ENCODE measurements at places on chromosomes 2 and 18.

DNA sequence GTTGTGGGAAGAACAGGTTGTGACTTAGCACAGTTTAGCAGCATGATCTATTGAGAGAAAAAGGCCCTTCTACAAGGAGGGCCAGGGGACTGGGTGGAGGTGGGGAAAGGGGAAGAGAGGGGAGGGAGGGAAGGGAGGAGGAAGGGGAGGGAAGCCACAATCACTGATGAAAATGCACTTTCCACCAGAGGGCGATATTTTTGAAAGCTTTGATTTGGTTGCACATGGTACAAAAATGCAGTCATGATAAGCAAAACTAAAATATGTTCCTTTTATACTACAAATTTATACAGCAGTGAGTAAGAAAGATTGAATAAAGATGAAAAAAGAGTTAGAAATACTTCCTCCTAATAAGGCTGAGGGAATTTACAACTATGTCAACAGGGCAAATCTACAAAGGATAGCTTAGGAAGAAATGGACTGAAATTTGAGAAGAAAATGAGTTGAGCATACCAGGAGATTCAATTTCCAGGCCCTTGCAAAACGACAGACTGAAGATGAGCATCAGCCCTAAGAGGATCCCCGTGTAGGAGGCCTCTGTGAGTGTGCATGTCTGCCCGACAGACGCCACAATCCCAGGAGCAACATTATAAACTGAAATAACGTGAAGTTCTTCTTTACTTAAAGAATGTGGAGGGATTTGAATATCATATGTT, 17.2 kb downstream of the SH3YL1 start:
- DNase-seq, result peak; percentile 54

DNA sequence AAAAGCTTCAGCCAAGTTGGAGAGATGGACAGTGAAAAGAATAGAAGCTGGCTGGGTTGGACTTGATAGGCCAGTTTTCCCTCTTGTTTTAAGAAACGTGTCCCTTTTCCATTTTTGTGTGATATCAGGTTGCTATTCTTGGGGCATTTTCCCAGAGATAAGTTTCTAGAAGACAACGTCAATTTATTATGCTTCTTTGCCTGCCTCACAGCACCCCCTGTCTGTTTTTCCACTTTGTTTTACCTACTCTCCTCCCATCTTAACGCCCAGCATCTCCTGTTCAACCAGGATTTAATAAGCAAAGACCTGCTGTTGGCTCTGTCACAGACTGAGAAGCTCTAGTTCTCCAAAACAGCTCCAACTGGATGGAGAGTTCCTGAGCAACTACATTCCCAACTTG, 317.8 kb upstream of the ZNF521 start:
- no peak for DNase-seq

GRCh38 chr2:112142525-112143078, 4.4 kb downstream of the FBLN7 start:
- no peak for DNase-seq

DNA sequence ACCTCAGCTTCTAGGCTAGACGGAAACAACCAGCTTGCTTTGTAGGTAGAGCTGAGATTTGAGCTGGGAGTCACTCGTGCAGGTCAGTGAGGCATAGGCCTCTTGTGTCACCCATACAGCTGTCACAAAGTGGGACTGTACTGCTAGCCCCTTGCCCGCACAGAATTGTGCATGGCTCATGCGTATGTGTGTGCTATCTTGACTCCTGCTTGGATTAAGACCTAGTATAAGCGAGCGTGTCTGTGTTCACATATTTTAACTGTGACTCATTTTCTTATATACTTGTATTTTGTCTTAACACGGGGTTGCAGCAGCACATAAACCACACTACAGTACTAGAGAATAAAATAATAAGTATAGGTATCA, 20.1 kb downstream of the CEP68 start:
- DNase-seq, result no peak

DNA sequence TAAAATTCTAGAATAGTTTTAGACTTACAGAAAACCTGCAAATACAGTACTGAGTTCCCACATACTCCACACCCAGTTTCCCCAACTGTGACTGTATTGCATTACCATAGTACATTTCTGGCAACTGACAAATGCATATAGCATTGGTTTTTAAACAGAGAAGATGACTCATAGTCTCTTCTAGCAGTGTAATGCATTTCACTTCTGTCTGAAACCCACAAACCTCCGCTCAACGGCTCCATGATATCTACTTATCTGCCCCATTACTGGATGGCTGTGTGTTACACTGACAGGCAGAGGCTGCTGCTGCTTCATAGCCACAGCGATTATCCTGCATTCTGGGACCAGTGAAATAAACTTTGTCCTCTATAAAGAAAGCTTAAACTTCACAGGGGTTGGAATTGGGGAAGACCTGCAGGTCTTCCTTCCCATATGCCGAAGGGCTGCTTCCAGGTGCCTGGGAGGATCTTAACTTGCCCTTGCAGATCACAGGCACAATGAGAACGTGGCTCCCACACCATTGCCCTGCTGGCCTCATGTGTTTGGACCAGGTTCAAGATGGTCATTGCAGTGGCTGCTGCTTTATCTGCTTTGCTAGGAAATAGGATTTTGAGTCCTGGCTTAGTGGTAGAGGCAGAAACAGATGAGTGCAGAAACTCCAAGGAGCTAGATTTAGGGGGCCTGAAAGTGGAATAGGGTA, 742.6 kb upstream of the HS6ST1 start:
- DNase-seq, result no peak

GRCh38 chr2:172885996-172886395, 150.4 kb downstream of the RAPGEF4 start:
- no peak for DNase-seq

DNA sequence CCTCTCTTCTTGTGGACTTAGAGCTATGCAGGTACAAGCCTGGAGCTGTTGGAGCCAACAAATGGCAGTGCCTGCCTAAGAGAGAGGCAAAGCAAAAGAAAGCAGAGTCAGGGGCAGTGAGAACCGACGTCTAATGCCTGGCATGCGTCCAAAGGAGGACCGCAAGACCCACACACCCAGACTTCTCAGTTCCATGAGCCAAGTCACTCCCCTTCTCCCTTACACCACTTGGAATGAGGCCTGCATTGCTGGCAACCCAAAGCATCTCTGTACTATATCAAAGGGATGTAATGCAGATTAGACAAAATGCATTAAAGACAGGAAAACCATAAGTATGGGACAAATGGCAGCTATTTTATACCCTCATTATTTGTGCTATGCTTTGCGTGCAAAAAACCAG, 49.9 kb upstream of the RNU4ATAC start:
- DNase-seq, result no peak

GRCh38 chr2:120772261-120772660, 36.6 kb downstream of the GLI2 start:
- DNase-seq, result no peak

- DNase-seq, result no peak
Observed at GRCh38 chr2:237297421-237298150, 116.4 kb downstream of the COL6A3 start.

GRCh38 chr18:650428-650858, 7.0 kb upstream of the TYMS start:
- peak; percentile 33 for DNase-seq

DNA sequence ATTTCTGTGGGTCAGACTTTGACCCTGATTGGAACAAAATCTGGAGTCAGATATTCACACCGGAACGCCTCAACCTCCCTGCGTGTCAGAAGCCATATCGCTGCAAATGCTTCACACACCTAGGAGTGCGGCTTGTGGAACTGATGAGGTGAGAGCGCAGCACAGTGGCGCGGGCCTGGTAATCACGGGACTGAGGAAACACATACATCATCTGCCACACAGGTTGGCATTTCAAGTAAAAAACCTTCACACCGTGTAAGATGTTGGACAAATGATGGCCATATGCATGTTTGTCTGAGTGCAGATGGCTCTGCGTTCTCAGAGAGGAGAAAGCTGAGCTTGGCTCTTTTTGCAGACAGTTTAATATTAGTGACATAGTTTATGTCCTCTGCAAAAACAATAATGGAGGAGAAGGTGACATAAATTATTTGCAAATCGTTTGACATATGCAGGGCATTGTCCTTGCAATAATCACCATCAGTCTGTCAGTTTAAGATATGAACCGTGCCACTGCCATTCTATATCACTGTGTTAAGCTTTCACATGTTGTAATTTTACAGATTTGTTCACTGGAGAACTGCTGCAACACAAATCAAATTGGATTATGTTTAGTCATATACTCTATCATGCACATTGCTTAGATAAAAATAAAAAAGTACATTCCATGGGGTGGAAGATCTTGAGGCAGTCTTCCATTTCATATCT, 101.4 kb downstream of the MTX2 start:
- DNase-seq, result no peak

- DNase-seq, result no peak
Observed at GRCh38 chr2:46135228-46135855, 161.9 kb upstream of the EPAS1 start.

- DNase-seq, result no peak
Observed at GRCh38 chr2:41900101-41900577, 147.7 kb upstream of the PKDCC start.

- DNase-seq, result peak; percentile 57
Observed at GRCh38 chr18:3059272-3059671, 46.3 kb upstream of the LPIN2 start.

DNA sequence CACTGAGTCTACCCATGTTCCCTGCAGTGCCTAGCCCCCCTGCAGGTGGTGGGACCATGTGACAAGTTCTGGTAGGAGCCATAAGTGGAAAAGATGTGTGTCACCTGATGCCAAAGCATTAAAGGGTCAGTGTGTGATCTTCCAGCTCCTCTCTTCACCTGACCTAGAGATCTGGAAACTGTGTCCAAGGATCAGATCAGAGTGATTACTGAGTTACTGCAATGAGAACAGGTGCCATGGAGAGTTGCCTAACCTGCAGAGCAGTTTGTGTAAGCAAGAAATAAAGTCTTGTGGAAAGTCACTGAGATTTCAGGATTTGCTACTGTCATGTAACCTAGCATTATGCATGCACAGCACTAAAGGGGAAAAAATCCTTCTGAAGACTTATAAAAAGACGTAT, 90.6 kb downstream of the ACVR1C start:
- no peak for DNase-seq

- no peak for DNase-seq
Observed at GRCh38 chr2:225573603-225574002, 174.1 kb downstream of the NYAP2 start.

DNA sequence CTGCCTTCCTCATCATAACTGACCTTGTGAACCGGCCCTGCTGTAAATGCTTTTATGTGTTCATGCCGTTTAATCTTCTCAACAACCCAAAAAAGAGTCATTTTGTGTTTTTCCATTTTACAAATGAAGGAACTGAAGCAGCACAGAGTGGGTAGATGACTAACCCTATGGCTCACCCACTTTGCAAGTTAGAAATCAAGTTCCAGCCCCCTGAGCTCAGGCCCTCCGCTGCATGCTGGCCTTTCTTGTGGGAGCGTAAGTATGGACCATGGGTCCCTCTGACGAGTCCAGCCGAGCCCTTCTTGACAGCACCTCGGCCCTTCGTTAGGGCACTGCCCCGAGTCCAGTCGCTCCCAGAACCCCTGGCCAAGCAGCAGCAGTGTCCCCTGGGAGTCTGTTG, 194.6 kb downstream of the GLI2 start:
- DNase-seq, result no peak

DNA sequence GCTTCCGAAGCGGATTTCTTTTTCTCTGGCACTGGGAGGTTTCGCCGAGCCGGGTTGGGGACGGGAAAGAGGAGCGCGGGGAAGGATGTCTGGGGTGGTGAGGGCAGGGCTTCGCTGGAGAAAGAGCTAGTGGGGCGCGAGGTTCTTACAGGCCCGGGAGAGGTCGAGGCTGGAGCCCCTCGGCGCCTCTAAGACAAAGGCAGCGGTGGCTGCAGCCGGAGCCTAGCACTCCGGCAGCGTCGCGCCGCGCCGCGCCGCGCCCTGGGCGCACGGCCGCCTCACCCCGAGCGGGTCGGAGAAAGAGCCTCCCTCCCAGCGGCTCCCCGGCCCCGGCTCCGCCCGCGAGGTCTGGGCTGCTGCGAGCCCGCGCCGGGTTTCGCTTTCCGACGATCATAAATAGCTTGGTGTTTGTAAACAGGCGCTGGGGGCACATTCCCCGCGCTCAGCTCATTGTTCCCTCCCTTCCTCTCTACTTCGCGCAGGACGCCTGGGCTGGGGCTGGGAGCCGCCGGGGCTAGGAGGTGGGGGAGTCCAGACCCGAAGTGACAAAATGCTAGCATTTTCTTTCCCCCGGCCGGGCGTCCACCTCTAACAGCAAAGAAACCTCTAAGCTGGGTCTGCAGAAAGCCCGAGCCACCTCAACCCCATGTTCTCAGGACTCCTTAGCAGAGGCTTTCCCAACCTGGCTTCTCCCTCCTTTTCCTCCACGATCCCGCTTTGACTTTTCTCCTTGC, 813 bp upstream of the MEIS1 start:
- DNase-seq, result no peak

GRCh38 chr18:77012120-77012519, 120.5 kb downstream of the MBP start:
- no peak for DNase-seq

DNA sequence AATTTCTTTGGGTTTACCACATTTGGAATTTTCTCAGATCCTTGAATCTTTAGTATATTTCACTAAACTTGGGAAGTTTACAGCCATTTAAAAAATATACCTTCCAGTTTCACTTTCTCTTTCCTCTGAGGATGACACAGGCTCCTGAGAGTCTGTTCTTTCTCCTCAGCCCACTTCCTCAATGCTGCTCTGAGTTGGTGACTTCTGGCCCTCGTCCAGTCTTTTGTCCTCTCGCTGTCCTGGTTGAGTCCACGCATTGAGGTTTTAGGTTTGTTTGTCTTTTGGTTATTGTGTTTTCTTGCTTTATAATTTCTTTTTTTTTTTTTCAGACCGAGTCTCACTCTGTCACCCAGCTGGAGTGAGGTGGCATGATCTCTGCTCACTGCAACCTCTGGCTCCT, 40.7 kb upstream of the GALR1 start:
- peak; percentile 58 for DNase-seq

GRCh38 chr2:30481323-30481800, 34.3 kb downstream of the LCLAT1 start:
- DNase-seq, result no peak

DNA sequence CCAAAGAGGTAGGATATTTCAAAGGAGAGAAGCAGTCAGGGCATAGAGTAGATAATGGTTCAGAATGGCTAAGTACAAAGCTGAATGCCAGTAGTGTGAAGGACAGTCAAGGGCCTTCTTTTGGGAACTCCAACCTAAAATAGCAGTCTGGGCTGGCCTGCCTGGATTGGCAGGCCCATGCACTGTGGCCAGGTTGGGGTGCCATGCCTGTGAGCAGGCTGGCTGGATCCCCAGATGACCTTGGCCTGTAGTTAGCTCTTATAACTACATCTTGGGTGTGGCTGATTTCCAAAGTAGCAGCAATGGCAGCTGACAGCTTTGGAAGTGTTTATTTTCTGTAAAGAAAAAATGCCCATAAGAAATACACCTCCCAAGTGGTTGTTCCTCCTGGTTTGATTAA, 51.5 kb upstream of the ITGB6 start:
- no peak for DNase-seq

- no peak for DNase-seq
Observed at GRCh38 chr2:213766465-213766901, 482.2 kb downstream of the SPAG16 start.

GRCh38 chr2:236632295-236633218, 62.9 kb downstream of the ACKR3 start:
- DNase-seq, result no peak

All from CD4-positive, alpha-beta T cell treated with Interleukin-4 for 1 hour (primary cell).